Activated T-helper 1 cell treated with anti-CD3 and anti-CD28 coated beads, Interleukin-2, amount 50 U/mL, for 16 hours (primary cell): ENCODE measurements at places on chromosomes 4 and X.

DNA sequence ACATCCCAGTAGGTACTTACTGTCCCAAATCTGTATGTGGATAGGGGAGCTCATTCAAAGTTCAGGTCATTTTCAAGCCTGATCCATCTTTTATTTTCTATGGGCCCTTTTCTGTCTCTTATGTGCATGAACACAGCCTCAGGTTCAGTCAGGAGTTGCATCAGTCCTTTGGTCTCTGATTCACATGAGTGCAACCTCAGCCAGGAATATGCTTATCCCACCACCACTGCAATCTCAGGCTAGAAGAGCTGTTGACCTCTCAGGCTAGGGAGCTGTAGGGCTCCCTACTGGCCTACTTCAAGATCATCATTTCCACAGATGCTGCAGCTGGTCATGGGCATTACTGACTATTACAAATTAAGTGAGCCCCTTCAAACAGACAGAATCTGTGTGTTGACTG, 27.2 kb downstream of the AASDH start:
- DNase-seq, result no peak

DNA sequence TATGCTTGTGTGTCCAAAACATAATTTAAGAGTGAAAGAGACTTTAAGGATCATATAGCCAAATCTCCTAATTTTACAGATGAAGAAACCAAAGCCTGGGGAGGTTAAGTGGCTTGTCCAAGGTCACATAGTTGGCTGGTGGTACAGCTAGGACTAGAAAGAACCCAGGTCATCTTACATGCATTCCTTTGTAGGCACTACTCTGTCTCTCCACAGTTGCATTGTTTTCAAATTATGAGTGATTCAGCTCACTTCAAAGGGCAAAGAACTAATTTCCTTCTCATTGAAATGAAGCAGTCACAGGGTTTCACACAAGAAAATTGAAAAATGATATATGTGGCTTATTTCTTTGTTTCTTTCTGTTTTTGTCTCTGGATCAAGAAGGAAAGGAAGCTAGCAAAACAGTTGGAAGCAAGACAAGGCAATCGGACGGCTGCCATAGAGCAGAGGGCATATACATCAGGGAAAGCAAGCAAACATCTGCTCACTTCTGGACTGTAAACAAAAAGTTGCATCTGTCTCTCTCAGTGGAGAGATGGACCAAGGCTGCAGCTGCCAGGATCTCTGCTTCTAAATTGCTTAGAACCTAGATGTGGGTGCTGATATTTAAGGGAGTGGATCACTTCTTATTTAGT, 107.5 kb upstream of the AMOT start:
- no peak for DNase-seq

GRCh38 chr4:972651-973424, 531 bp downstream of the DGKQ start:
- peak; percentile 55 for DNase-seq

- no peak for DNase-seq
These were observed 95.2 kb downstream of the SORBS2 start for GRCh38 chr4:185716577-185717376.

DNA sequence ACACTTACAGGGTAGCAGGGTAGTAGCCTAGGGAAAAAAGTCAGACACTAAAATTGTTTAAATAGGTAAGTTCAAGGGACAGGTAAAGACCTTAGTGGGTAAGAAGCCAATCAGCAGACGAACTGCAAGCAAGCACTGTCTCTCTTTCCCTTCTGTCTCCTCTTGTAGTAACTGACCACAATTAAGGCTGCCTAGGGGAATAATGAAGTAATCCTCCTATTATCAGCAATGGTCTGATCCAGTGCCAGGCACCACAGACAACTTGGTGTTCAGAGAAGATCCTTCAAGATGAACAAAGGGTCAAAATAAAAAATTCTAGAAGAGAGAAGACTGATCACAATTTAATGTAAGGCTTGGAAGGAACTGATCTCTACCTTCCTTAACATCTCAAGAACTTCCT, 62.9 kb downstream of the ELOVL6 start:
- DNase-seq, result no peak

DNA sequence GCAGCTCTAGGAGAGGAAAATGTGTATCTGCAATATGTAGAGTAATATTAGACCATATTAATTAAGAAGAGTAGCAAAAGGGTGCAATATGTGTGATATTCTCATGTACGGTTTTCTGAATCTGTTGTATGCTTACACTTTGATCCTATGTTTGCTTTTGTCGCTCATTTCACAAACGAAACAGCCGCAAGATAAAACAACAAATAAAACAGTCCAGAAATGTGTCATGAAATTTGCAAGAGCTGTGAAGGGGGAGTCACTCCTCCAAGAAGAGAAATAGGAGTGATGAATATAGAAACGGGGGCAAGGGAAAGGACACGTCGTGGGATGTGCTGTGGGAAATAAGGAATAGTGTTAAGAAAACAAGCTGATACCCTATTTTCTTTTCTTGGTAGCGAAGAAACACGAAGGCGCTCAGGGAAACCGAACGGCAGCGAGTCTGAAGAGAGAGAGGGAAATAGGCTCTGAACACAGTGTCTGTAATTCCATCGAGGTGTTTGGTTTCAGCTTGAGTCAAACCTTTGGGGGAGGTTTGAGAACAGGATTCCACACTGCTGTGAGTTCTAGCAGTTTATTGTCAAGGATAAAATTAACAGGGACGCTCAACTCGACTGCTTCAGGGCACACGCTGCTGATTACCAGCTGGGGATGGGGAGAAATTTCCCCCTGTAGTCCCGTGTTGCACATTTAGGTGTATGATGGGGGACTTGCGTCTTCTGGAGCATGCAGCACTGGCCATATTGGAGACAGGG, 595.6 kb upstream of the TENM3 start:
- no peak for DNase-seq

GRCh38 chr4:130689181-130689580, 1593.2 kb downstream of the C4orf33 start:
- DNase-seq, result no peak

GRCh38 chr4:181293541-181293940, 949.7 kb upstream of the TENM3 start:
- no peak for DNase-seq

DNA sequence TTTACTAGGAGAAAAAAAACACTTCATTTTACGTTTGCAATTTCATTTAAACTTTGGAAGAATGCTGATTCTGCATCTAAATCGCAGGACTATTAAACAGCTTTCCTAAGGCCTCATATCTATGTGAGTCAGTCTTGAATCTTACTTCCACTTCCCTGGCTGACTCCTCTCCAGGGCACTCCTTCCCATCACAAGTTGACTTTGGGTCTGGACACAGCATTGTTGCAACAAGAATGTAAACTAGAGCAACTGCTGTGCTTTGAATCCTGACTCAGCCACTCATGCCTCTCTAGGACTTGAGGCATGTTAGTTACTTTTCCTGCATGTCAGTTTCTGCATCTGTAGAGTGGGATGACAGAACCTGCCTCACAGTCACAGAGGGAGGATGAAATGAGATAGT, 413.8 kb downstream of the FAT4 start:
- DNase-seq, result no peak

DNA sequence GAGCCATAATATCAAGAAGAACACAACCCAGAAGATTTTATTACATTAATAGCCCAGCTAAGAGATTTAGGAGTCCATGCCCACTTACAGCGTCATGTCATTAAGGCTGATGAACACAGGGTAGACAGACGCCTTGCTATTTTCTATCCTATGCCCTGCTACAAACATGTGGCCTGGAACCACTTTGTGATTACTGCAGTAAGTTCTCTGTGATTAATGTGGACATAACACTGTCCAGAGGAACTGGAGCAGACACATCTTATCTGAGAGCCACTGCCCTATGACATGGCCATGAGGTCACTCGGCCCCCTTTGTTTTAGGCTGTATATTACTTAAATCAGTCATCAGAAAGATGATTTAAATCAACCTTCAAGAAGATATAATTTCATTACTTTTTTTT, 211.7 kb downstream of the MAML3 start:
- no peak for DNase-seq

DNA sequence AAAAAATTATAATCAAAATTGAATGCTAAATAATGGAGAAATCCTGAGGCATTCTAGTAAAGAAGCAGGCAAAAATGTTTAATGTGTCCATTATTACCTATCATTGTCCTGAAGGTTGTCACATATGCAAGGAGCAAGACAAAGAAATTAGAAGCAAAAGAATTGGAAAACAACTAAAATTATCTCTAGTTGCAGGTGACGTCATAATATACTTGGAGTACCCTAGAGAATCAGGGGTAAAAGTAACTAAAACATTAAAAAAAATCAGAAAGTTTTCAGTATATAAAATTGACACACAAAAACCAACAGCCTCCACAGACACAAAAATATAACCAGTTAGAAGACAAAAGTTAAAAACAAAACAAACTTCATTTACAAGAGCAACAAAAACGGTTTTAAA, 21.4 kb downstream of the MAGEA1 start:
- DNase-seq, result no peak

GRCh38 chr4:10226756-10227155, 110.2 kb upstream of the WDR1 start:
- DNase-seq, result no peak

DNA sequence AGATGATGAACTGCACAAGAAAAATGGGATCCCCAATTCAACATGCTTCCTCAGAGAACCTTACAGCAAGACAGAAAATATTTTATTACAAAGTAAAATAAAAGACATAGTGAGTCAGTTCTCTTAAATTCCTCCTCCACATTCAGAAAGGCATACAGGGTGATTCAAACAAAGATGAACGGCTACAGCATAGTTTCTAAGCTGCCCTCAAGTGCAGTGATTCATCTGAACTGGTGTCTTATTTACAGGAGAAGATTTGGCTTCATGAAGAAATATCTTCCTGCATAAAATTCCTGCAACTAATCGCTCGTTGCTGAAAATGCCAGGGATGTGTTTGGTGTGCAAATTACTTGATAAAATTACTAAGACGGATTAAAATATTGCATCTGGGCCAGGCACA, 103.6 kb downstream of the PRKX start:
- DNase-seq, result no peak

DNA sequence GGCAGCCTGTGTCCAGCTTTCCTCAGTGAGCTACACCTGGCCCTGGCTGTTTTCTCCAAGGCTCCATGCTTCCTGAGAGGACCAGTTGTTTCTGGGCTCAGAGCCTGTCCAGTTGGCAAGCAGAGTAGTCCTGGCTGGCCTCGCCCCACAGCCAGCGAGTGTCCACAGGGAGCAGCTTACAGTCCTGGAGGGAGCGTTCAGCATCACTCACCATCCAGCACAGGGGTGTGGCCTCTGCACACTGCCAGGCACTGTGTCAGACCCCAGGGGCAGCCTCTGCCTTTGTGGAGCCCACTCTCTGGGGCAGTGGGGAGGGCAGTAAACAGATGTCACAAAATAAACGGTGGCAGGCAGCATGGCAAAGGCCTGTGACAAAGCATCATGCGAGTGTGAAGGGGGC, 23.9 kb downstream of the EVC start:
- no peak for DNase-seq

GRCh38 chr4:4338210-4339001, 48.4 kb downstream of the ZBTB49 start:
- no peak for DNase-seq

DNA sequence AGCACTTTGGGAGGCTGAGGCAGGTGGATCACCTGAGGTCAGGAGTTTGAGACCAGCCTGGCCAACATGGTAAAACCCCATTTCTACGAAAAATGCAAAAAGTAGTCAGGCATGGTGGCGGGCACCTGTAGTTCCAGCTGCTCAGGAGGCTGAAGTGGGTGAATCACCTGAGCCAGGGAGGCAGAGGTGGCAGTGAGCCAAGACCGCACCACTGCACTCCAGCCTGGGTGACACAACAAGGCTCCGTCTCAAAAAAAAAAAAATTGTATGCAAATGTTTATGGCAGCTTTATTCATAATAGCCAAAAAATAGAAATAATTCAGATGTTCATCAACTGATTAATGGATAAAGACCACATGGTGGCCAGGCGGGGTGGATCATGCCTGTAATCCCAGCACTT, 9.8 kb upstream of the NOCT start:
- DNase-seq, result no peak

GRCh38 chr4:151205722-151206121, 71.2 kb upstream of the PRSS48 start:
- no peak for DNase-seq

DNA sequence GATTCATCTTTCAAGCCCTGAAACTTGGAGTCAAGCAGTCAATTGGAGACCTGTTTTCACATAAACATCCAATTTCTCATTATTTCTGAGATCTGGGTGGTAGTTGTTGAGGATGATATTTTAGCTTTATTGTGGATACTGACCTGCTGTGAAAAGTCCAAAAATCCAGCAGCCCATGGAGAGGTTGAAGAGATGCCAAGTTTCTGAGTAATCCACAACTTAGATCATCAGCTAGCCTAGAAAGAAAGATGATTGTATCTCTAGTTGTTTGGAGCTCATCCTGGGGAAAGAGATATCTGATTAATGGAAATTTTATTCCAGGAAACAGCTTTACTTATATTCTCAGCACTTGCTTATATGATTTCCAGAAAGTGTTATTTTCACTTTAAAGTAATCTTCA, 48.6 kb upstream of the DCX start:
- DNase-seq, result no peak
